ENCODE measurements at places on chromosomes 7 and 10.

- no peak for DNase-seq
Observed at GRCh38 chr10:125510998-125511397, 172.0 kb downstream of the TEX36 start.

GRCh38 chr10:96260014-96260413, 11.4 kb downstream of the BLNK start:
- DNase-seq = no peak

DNA sequence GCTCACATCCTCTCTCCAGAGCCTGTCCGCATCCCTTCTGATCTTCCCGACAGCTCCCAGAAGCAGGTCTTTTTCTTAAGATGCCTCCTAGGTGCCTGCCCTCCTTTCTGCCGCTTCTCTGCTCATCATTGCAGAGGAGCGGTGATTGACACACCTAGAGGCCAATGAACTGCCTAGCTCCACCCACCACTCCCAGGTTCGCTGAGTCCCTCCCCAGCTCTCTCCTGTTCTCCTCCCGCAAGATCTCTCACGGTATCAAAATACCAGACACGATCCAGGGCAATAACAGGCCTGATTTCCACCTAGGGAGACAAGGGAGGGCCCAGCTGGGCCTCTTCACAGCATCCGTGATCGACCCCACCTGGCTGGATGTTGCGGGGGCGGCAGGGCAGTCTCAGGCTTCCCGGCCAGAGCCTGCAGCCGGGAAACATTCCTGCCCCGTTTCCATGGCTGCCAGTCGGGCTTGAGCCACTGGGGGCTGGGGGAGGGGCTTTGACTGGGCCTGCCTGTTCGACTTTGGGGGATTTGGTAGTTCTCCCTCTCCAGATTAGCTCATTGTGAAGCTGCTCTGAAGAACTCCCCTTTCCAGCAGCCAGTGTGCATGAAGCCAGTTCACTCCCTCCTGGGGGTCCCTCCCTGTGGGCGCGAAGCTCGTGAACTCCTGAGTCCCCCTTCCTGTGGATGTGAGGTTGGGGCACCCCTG, 373.5 kb downstream of the RPS24 start:
- peak; percentile 88 for DNase-seq

- no peak for DNase-seq
Observed at GRCh38 chr10:76301950-76302349, 870.5 kb downstream of the LRMDA start.

GRCh38 chr10:97822261-97822687, 27.4 kb upstream of the GOLGA7B start:
- DNase-seq = no peak

GRCh38 chr7:24476227-24476626, 97.0 kb upstream of the PALS2 start:
- no peak for DNase-seq

- DNase-seq = no peak
Observed at GRCh38 chr10:121378251-121378801, 219.9 kb downstream of the FGFR2 start.

DNA sequence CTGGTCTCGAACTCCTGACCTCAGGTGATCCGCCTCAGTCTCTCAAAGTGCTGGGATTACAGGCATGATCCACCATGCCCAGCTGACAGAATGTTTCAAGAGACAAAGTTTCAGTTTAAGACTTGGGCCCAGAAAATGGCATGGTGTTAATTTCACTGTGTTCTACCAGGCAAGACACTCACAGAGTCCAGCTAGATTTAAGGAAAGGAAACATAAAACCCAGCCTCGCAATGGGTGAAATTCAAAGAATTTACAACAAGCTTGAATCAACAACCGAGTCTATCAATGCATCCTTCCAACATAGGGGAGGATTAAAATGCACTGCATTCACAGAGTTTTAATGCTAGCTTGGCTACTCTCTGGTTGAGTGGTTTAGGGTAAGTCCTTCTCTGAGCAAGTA, 764.0 kb downstream of the XPNPEP1 start:
- no peak for DNase-seq

GRCh38 chr7:146635205-146636032, 518.8 kb downstream of the CNTNAP2 start:
- no peak for DNase-seq

GRCh38 chr7:134690016-134690415, 43.4 kb downstream of the BPGM start:
- peak; percentile 52 for DNase-seq

GRCh38 chr7:2632733-2633537, 1.1 kb downstream of the TTYH3 start:
- no peak for DNase-seq

GRCh38 chr10:35089611-35090161, 455 bp downstream of the CUL2 start:
- peak; percentile 10 for DNase-seq

DNA sequence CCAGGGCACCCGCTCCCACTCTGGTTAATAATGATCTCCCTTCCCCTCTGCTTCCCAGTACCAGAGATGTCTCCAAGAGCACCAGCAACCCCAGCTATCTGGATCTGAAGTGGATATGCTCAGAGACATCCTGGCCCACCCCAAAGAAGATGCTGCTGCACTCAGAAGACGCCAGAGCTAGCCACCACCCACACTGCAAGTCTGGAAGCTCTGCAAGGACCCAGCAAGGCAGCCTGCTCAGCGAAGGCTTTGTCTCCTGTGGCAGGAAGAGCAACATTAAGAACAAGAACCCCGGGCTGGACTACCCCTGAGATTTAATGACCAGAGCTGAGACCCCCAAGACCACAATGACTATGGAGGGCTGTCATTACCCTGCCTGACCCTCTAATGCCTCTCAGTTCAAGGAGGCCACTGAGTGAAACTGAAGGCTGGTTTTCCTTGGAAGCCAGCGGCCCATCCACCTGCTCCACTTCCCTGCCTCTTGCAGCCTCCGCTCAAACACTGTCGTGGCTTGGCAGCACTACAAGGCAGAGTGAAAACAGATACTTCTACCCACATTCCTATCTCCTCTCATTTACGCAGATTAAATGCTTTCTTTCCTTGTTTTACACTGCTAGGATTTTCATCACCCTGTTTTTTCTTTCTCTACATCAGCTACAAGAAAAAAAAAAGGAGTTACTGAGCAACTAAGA, 202.2 kb downstream of the SNX10 start:
- no peak for DNase-seq

DNA sequence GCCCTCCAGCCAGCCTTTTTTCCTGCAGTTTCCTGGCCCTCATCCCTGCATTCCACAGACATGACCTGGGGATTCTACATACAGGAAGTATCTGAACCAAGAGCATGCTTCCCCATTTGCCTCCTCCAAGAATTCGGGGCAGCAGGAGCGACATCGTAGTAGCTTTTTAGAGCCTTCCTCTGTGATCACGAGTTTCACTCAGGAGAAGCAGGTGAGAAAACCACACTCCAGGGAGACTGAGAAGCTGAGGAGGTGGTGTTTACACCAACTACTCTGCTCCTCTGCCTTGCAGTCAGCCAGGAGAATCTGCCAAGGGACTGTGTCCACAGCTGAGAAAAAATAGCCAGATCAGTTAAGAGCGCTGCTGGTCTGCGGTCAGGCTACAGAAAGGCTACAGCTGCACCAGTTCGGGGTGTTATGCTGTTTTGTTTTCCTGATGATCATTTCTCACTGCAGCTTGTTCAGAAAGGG, 54.1 kb downstream of the HSPA12A start:
- DNase-seq = no peak

- DNase-seq = no peak
Observed at GRCh38 chr10:30155401-30155800, 96.0 kb upstream of the JCAD start.

GRCh38 chr7:139680676-139681462, 96.9 kb downstream of the HIPK2 start:
- DNase-seq = no peak

DNA sequence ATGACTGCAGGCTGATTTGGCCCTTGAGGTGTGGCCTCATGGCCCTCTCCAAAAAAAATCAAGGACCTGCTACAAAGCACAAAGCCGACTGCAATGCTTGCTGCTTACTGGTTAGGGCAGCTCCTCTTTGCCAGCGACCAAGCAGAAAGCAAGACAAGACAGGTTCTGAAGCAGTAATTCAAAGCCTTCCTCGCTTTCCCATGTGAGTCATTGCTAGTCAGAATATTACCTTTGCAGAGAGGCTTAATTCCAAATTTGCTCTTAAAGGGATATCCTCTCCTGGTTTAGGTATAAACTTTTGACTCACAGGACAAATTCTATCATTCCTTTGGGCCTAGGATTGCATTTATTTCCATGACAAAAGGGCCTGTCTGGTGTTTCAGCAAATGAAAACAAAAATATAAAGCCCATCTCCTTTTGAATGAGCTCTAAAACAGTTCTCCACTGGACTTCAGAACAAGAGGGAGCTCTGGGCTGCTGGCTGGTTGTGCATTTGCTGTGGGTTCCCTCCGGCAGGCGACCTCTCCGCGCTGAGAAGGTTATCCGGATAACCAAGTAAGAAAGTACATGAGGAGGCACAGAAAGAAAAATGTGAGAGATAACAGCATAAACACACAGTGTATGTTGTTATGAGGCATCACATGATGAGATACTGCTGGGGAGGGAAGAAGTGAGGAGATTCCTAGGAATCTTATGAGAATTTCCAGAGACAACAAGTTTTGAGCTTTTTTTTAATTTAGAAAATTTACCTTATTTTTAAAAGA, 90.8 kb downstream of the EGFR start:
- no peak for DNase-seq

DNA sequence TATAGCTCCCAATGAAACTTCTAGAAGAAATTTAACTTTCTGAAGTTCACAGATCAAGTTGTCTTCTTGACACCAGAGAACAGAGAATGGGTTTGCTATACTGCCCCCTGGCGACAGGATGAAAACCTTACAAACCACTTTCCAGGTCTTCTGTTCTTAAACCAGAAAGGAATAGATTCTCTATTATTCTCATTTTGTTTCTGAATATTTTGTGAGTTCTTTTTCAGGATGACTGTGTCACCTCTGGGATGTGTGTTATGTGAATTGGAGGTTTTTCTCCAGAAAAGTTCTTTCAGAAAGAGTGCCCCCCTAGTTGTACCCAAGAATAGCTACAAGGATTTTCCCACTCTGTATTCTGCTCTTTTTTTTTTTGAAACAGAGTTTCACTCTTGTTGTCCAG, 6.3 kb downstream of the IFT22 start:
- DNase-seq = no peak

DNA sequence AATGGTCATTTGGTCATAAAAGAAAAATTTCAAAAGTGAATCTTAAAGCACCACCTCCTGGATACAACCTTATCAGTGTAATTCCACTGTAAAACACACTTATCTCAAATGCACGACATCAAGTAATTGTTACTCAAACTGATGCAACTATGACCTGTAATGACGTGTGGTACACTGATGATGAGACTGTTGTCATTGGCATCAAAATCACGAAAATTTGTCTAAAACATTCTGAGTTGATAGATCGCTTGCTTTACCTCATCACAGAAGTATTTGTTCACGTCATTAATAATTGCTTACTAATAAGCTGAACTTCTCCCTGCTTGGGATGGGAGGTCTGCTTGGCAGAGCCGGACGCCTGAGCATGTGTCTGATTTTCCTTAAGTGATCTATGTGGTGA, 221.8 kb upstream of the KLF6 start:
- no peak for DNase-seq

DNA sequence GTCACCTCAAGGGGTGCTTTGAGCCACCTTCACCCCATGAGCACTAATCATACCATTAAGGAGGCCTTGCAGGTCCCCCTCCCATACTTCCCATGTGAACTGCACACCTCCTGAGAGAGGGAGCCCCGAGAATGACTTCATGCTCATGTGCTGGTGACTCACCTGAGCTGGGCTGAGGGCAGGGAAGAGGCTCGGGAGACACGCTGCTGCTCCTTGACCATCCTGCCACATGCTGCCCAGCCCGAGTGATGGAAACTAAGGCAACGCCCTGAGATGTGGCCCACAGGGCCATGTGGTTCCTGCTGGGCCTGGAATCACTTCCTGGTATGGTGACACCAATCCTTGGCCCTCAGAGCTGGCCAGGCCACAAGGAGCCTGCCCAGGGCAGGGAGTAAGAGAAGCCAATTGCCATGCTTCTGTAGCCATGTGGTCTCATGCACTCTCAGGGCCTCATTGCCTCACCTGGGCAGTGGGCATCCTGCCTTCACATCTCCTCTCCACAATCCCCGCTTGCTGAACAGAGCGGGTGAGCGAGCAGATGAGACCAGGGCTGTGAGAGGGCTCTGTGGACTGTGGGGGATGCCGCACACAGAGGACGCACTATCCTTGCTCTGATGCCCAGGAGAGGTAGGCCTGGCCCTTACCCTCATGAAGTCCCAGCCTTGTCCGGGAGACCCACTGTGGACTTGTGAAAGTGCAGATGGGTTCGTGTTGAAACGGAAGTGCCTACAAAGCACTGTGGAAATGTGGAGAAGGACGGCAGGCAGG, 18.3 kb upstream of the PPIF start:
- no peak for DNase-seq

GRCh38 chr10:84844461-84844860, 516.1 kb downstream of the CCSER2 start:
- DNase-seq = no peak

- DNase-seq = no peak
Observed at GRCh38 chr10:72162978-72163377, 52.8 kb upstream of the ANAPC16 start.
